Activated CD8-positive, alpha-beta T cell treated with anti-CD3 and anti-CD28 coated beads, Interleukin-2, amount 10 ng/mL, durations not matched to agents 7 days and 5 days (primary cell): ENCODE measurements at places on chromosomes 2 and 18.

DNA sequence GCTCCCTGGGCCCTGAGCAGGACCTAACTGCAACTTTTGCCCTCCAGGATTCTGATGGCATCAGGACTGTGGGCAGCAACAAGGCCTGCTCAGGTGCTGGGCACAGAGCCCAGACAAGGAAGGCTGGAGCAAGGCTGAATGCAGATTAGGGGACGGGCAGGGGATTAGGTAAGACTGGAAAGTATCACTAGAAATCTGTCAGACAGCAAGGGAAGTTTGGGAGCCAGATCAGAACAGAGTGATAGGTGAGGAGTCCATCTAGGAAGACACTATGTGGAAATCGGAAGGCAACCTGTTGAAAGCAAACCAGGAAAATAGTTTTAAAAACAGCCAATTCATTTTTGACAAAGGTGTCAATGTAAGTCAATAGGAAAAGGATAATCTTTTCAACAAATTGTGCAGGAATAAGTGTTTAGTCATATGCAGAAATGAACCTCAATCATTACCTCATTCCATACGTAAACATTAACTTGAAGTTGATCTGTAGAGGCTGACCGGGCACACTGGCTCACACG lies 56.4 kb upstream of the STPG4 start:
- no peak for DNase-seq

- no peak for DNase-seq
Observed at GRCh38 chr2:68214381-68214780, 38.0 kb downstream of the PPP3R1 start.

- no peak for DNase-seq
Observed at GRCh38 chr18:65359479-65359878, 391.3 kb upstream of the CDH7 start.

DNA sequence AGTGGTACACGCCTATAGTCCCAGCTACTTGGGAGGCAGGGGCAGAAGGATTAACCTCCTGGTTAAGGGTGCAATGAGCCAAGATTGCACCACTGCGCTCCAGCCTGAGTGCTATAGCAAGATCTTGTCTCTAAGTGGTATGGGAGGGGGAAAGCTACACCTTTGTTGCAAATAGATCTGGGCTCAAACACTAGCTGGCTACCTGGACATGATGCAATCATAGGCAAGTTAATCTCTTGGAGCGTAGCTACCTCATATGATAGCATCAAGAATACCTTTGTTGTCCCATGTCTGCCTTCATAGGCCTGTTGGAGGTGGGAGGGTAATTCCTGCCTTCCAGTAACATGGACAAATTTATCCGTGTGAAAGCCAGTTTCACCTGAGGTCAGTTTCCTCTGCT lies 15.7 kb downstream of the KLHL29 start:
- DNase-seq = no peak
